AG20443 (cell line): ENCODE measurements at places on chromosomes 6 and 20.

- no peak for DNase-seq
Measured at GRCh38 chr6:125406741-125407140, 105.0 kb upstream of the HDDC2 start.

DNA sequence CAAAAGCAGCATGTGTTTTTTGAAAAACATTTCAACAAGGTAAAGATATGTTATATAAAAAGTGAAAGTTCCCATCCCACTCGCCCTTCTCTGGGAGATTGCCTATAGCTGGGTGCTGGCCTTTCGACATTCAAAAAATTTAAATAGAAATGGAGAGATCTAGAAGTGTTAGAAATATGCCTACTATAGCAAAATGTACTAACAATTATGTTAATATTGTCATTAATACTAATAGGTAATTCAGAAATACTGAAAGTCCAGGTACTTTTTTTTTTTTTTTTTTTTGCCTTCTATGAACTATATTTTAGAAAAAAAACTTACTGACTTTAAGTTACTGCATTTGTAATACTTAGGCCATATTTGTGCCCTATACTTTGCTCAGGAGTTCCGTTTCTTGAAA is 87.1 kb downstream of the SESN1 start:
- DNase-seq, result no peak

DNA sequence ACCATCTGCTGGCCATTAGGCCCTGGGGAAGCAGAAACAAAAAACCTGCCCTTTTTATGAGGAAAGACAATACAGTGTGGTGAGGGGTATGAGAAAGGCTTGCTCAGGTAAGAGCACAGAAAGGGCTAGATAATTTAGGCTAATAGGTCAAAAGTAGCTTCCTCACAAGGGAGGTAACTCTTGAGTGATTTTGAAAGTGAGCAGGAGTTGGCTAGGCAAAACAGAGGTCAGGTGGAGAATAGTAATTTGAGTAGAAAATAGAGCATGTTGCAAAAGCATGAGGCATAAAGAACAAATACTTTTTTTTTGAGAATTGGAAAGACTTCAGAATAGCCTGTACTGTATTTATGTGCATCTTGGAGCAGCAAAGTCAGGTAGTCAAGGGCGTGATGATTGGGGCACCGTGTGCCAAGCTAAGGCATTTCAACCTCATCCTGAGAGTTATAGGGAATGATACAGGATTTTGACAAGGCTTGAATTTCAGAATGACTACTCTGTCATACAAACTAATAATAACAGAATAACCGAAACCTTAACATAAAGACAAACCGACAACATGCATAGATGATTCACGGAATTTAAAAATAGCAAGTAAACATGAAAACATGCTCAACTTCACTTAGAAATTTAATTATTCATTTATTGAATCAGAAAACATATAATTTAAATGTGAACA is 123.0 kb upstream of the ENPP5 start:
- no peak for DNase-seq

- peak; percentile 89 for DNase-seq
Measured at GRCh38 chr6:14743474-14744211, 502.2 kb upstream of the JARID2 start.

- DNase-seq, result peak; percentile 49
Measured at GRCh38 chr6:35287671-35288396, 9.8 kb upstream of the DEF6 start.

DNA sequence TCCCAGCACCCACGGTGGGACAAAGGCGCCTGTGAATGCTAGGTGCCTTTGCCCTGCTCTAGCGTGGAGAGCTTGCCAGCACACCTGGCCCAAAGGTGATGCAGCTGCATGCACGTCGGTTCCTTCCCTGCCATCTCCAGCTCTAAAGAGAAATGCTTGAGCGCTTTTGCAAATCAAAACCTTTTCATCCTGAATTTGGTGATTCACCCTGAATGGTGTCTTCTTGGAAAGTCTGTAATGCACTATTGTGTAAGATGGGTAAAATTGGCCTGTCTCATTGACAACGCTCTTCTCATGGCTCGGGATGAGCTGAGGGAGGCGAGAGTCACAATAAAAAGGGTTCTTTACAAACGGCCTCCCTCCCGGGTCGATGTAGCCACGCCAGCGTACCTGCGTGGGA is 103.1 kb upstream of the ID4 start:
- DNase-seq, result no peak

- DNase-seq, result peak; percentile 77
Measured at GRCh38 chr6:53956068-53956711, 155.1 kb upstream of the MLIP start.
